ENCODE measurements at places on chromosomes 12 and 14. TPM values are rescaled to one million over a fixed set of nuclear protein-coding genes. Genes with fewer than 3 reads are reported as not detected.
A peak's percentile ranks its signal among the peaks of the same experiment; 100 is the strongest.

Gene CCDC196
- 15.7 TPM for total RNA-seq

DNA sequence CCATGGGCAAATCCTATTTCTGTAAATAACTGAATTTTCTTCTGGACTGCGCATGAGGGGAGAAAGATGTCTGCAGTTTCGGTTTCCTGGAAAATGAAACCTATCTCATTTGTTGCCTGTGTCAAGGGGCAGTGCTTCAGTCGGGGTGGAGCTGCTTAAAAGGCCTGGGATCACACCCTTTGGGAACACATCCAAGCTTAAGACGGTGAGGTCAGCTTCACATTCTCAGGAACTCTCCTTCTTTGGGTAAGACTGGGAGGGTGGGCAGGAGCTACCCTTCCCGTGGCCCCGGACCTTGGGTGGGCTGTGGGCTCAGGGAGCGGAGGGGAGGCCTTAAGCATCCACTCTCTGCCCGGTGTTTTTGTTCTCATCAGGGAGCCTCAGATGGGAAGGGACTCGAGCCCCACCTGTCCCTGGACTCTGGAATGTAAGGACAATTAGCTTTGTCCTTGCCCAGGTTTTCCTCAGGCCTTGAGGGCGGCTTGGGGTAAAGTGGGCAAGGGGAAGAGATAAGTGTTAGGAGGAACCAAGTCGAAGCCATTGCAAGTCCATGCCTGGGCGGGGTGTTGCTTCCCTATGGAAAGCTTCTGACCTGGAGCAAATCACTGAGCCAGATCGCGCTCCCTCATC, at the start of gene IFI27:
Gene IFI27 (plus strand): TSS at position 185 of the 630 bp plus-strand sequence.
- peak; percentile 87 for DNase-seq

GRCh38 chr12:132638541-132639408, 20.2 kb downstream of the P2RX2 start:
- peak; percentile 52 for DNase-seq

DNA sequence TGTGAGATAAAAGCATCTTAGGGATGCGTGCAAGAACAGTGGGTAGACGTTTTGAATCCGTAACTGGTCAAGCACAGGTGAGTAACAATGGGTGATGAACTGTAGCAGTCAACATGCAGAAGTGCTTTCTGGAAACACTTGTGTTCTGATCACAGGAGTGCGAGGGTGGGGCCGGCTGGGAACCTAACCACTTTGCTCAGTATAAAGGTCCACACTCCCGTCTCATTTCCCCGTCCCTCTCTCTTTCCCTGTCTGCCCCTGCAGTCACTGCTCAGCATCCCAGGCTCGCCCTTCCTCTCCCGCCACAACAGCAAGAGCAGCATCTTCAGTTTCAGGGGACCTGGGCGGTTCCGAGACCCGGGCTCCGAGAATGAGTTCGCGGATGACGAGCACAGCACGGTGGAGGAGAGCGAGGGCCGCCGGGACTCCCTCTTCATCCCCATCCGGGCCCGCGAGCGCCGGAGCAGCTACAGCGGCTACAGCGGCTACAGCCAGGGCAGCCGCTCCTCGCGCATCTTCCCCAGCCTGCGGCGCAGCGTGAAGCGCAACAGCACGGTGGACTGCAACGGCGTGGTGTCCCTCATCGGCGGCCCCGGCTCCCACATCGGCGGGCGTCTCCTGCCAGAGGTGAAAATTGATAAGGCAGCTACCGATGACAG, 127.1 kb downstream of the FIGNL2 start:
- peak; percentile 56 for DNase-seq

- DNase-seq, result no peak
Observed at GRCh38 chr12:96585977-96586376, 96.6 kb downstream of the CFAP54 start.

DNA sequence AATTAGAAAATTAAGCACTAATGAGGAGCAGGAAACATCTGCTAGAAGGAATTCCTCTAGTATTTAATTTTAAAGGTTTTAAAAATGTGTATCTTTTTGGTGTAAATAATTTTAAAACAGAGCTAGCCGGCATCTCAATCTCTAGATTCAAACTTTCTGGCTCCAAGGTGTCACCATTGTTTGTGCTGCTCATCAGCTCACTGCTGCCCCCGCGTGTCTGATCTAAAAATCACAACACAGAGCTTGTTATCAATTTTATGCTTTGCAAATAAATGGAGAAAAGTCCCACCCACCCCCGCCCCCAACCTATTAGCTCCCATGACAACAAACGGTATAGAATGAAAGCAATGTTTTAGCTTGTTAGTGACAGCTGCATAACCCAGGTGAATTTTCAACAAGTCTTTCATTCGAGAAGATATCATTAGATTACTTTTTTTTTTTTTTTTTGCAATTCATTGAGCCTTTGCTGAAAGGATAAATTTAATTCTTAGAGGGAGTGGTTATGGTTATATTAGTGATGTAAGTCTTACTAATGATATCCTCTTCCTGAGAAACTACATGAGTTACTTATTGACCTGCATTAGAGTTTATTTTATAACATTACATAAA, 11.3 kb upstream of the ABHD12B start:
- peak; percentile 91 for DNase-seq

DNA sequence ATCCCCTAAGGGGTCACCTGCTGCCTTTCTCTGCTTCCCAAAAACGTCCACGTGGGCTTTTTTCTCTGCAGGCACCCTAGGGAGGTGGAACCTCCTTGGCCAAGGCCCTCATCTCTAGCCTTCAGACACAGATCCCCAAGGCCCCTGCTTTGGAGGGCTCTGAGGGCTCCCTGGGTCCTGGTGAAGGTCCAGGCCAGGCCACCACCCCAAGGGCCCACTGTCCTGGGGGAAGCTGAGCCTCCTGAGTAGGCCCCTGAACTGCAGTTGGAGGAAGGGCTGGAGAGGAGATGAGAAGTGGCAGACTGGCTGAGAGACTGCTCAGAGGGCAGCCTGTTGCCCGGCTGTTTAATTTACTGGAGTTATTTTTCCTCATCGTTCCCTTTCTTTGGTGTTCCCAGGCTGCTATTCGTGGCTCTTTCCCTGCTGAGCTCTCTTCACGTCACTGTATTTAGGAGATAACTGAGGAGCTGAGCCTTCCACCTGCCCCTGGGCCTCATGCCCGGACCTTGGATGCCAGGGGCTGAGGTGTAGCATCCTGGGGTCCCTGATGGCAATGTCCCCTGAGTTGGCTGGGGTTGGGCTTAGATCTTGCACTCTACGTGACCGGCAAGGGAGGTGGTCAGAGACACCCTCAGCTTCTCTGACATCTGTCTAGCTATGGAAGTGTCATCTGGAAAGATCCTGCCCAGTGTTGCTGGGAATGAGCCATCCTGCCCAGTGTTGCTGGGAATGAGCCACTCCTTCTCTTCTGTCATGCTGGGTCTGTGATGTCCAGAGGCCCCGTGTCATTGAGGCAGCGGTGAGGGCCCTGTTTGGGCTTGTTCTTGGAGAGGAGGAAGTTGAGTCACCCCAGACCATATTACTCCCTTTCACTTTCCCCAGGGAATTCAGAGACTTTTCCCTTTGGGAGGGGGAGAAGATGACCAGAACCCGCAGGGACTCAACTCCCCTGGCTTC, 139.8 kb downstream of the TSPAN9 start:
- no peak for DNase-seq

All from testis (tissue), 5 donors.